ENCODE measurements at places on chromosomes 1 and 21.
A peak's percentile ranks its signal among the peaks of the same experiment; 100 is the strongest.

- peak; percentile 77 for DNase-seq
Measured at GRCh38 chr1:6588893-6589520, 9.2 kb downstream of the ZBTB48 start.

- DNase-seq: no peak
Measured at GRCh38 chr1:54275349-54275748, 75.4 kb downstream of the MRPL37 start.

- DNase-seq: no peak
Measured at GRCh38 chr1:180358649-180359048, 128.6 kb downstream of the LHX4 start.

GRCh38 chr1:2300851-2301606, 72.9 kb downstream of the SKI start:
- DNase-seq: peak; percentile 97

DNA sequence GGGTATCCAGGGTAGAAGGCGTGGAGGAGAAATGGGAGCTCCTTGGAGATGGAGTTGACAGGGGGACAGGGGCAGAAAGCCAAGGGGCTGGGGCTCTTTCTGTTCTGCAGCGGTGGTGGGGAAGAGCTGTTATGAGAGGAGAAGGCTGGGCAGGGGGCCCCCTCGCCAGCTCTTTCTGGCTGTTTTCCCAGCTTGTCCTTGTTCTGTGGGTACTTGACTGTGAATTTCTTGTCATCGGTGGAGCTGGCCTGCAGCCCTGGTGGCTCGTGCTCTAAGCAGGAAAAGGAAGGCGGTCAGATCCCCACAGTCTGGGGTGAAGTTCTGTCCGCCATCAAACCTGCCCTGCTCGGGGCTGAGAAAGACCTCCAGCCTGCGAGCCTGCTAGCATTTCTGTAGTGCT, 7.6 kb downstream of the ZNF683 start:
- no peak for DNase-seq

- no peak for DNase-seq
Measured at GRCh38 chr1:38872401-38873026, 634 bp downstream of the MYCBP start.

DNA sequence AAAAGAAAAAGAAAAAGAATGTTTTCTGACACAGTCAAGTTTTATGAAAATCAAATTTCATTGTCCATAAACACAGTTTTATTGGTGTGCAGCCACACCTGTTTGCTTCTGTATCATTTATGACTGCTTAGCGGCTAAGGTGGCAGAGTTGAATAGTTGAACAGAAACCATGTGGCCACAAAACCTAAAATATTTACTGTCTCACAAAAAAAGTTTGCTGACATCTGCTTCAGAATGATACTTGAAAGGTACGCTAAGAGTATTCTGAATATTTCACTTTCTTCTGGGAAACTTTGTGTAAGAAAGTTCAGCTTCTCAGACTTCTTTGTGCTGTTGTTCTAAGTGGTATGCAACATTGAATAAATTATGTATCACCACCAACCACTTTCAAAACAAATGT, 6.2 kb downstream of the KCNK1 start:
- DNase-seq: no peak

- no peak for DNase-seq
Measured at GRCh38 chr1:236149696-236150228, 7.4 kb downstream of the GPR137B start.

All from MV-4-11 (cell line).